KG1 (cell line): ENCODE measurements at places on chromosomes 12 and 14.

DNA sequence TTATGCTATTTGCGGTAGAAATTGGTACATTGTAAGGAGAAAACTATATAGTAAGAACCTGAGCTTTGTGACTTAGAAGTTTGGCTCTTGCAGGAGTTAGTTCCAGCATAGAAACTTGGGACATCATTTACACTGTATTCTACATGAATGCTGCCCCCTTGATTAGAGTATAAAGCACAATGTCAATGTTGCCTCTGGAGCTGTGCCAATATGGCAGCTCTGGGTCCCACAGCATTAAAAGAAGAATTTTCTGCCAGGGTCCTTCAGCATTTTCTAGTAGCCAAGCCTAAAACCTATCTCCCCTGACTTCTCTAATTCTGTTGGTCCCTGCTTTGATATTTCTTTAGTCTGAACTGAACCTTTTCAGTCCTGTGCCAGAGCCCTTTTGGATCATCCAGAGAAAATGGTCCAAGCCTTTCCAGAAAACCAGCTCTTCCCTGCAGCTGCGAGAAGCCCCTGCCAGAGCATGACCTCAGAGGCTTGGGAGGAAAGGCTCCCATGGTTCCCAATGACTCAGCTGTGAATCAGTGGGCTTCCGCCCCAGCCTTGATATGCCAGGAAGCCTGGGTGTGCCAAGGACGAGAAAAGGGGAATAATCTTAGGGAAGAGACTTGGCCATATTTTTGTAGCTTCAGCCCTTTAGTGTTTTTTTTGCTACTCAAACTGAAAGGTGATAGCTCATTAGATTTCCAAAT, 43.2 kb downstream of the PLEKHG7 start:
- DNase-seq: no peak

GRCh38 chr12:6192604-6193380, 7.4 kb upstream of the CD9 start:
- no peak for DNase-seq

- DNase-seq: no peak
These were observed 487.9 kb downstream of the PCNX1 start for GRCh38 chr14:71395151-71395604.

DNA sequence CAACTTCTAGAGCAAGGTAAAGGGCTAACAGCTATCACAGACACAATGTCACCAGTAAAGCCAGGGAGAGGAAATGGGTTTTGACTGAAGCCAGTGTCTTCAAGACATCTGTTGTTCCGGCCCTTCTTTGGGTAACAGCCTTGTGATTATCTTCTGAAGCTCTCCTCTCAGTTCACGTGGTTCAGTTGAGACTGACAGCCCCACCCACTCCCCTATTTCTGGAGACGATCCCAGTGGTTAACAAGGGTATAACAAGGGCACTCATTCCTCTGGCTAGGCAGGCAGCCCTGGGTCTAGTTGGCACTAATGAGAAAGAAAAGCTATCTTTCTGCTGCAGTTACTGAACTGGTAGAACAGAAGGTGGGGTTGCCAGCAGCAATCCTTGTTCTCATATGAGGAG, 6.9 kb downstream of the GNPTAB start:
- peak; percentile 76 for DNase-seq

DNA sequence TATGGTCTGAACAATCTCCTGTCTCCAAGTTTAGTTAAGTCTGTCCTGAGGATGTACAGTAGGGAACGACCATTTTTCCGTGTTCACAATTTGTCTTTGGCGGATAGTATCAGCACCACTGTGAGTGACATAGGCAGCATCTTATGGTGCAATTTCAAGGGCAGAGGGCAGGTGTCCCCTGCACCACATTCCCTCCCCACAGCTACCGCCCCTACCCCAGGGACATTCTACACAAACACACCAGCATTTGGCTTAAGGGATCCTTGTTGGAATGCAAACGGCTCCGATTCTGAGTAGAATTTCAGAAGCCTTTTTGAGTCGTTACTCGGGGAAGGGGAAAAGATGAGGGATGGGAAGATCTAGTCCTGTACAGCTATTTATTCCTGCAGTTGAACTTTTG, 25.1 kb upstream of the DICER1 start:
- no peak for DNase-seq

GRCh38 chr14:36626151-36626550, 35.5 kb upstream of the PAX9 start:
- no peak for DNase-seq

DNA sequence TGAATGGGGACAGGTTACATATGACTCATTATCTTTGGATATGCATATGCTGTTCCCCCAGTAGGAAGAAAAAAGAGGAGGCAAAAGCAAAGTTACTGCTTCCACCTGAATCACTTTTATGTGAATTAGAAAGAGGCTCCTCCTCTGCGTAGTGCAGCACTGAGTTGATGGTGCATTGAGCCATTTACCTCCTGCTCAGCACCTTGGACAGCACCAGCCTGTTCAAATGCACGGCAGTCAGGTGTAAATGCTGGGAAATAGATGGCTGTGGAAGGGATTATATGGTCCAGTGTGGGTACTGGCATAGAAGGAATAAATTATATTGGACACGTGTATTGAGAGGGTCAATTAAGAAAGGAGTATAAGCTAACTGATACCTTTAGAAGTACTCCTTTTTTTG, 541.9 kb upstream of the SEL1L start:
- peak; percentile 11 for DNase-seq

DNA sequence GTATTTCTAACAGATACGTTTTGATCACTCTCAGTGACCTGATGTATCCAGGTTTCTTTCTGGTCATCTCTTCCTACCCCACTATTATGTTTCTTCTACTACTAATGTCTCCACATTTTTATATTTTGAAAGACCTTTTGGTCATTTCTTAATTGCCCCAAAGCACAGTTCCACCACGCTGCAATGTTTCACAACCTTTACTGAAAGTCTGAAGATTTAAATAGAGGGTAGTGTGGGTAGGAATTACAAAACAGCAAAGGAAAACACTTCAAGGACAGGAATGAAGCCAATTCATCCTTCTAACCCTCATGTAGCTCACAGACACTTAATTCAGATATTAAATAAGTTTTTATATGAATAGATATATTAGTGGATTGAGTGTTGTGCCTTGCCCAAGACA, 36.1 kb upstream of the SLC16A7 start:
- DNase-seq: no peak

GRCh38 chr14:65413739-65414045, 1.2 kb downstream of the FUT8 start:
- no peak for DNase-seq

DNA sequence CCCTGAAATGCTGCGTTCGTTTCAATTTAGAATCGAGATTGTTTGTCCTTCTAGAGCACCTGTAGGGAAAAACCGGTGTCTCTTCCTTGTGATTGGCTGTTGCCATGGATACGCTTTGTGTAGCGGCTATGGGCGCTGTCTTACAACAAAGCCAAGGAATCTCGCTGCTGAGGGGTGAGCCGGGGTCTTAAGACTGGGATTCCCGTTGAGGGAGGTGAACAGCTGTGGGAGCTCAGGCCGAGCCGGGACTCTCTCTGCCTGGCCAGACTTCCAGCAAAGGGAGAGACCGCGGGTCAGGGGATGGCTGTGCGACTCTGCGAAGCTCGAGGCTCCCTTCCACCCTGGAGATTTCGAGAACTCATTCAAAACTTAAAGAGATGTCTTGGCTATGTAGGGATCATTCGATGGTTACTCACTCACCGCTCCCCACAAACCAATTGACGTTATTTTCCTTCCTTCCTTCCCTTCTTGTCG, at the start of the genes LRRIQ1 and TSPAN19:
TSS of gene LRRIQ1 (plus strand) at position 118 of the 474 bp plus-strand sequence. CDS start 1,826 bp downstream, outside the sequence.
TSS of gene TSPAN19 (minus strand) at position 44 of the 474 bp plus-strand sequence. CDS start 6,331 bp downstream, outside the sequence.
- no peak for DNase-seq

DNA sequence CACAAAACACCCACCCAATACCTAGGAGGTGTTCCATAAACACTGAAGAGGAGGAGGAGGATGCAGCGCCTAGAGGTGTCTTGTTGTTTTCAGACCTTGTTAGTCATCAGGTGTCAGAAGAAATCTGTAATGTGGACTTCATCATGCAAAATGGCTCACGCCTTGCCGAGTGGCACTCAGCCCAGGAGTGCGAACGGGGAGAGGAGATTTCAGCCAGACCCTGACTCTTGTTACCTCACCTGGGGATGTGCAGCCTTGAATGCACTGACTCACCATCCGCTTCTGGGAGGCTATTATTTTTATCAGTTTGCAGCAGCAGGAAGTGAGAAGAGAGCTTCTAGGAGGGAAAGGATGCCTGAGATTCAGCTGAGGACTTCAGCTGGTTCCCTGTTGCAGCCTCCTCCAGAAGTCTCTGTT, 48.2 kb upstream of the PLXNC1 start:
- DNase-seq: no peak

DNA sequence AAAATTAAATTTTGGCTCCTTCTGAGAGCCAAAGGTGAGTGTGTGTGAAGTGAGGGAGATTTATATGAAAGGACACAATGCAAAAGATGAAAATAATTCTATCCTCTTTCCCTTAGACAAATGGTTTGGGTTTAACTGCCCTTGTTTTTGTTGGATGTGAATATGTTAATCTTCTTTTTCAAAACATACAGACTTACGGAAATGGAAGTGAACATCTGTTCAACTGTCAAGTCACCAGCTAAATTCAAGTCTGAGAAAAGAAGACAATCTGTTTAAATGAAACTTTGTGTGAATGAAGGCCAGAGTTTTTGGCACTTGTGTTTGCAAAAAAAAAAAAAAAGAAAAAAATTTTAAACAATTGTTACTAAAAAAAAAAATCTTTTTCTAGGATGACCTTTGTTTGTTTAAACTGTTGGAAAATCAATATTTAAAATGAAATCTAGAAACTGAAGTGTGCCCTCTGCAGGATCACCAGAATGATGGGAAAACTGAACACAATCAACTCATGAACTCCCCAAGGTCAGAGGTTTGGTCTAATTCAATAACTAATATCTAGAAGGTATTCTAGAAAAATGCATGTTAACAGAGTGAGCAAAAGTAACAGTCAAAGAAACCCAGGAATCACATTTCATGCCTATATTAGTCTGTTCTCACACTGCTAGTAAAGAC, 448.8 kb downstream of the FLRT2 start:
- no peak for DNase-seq

DNA sequence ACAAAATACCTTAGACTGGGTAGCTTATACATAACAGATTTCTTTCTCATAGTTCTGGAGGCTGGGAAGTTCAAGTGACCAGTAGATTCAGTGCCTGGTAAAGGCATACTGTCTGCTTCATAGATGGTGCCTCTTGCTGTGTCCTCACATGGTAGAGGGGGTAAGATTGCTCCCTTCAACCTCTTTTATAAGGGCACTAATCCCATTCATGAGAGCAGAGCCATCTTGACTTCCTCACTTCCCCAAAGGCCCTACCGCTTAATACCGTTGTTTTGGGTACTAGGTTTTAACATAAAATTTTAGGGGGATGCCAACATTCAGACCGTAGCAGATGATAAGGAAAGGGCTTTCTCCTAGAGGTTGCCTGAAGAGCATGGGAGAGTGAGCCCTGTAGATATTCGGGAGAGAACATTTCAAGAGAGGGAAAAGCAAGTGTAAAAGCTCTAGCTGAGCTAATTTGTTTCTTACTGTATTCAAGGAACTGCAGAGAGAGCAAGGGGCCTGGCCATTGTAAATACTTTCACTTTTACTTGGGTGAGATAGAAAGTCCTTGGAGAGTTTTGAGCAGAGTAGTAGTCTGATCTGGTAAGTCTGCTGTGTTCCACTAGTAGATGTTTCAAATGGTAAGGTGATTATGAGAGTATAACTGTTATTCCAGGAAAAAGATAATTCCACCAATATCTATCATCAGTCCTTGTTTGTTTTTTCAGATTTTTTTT, 27.3 kb downstream of the FRS2 start:
- no peak for DNase-seq

- DNase-seq: no peak
These were observed 162.5 kb upstream of the RTL1 start for GRCh38 chr14:101065696-101066694.

- DNase-seq: no peak
These were observed 53.4 kb downstream of the SLC16A7 start for GRCh38 chr12:59649203-59649602.

GRCh38 chr14:102949801-102950451, 27.5 kb downstream of the AMN start:
- no peak for DNase-seq

DNA sequence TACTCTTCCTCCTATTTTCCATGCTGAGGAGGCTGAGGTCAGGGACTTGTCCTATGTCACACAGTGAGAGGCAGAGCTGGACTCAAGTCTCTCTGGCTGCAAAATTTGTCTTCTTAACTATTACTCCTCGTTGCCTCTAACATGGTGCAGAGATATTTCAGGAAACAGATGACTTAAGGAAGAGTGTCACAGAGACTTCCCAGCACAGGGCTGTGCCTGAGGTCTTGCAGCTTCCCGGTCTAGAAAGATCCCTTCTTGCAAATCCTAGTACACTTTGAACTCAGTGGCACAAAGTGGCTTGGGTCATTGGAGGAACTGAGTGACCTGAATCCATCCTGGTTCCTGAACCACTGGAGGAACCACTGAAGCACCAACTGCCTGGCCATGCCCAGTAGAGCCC, 17.1 kb upstream of the RBM19 start:
- DNase-seq: no peak

- DNase-seq: no peak
These were observed 26.1 kb upstream of the IFNG start for GRCh38 chr12:68185598-68185997.

GRCh38 chr12:124411281-124411878, 116.5 kb downstream of the RFLNA start:
- DNase-seq: no peak

DNA sequence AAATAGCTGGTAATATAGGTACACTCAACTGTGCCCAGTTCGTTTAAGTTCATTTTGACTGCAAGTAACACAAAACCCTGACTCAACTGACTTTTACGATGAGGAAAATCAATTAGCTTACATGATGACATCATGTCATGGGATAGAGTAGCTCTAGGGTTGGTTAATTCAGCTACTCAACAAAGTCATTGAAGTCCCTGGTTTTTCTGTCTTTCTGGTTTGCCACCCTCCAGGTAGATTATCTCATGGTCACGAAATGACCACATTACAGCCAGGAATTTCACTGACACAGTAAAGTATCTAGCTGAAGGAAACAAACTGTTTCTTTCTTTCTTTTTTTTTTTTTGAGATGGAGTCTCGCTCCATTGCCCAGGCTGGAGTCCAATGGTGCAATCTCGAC, 68.5 kb upstream of the FUT8 start:
- no peak for DNase-seq

GRCh38 chr12:103140286-103140685, 182.8 kb downstream of the ASCL1 start:
- no peak for DNase-seq

DNA sequence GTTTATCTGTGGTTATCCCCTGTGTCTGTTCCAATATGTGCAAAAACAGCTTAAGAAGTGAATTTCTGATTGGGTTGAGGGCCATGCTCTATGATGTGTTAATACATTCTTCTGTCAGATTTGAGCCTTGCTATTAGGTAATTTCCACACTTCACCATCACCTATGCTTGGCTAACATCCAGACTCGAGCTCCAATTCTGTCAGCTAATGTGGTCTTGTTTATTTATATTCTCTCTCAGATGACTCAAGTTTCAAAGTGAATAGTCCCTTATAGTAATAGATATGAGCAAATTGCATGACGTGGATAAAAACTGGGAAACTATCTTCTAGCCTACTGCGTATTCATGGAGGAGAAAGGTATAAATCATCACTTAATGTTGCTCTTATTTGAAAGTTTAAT, 451.3 kb downstream of the SNAPC1 start:
- DNase-seq: no peak

- DNase-seq: no peak
These were observed 19.2 kb upstream of the CACNA2D4 start for GRCh38 chr12:1937481-1938224.

- DNase-seq: no peak
These were observed 157.5 kb downstream of the TMEM132D start for GRCh38 chr12:129746318-129746717.
